ENCODE measurements at places on chromosomes 1 and 21.

- no peak for DNase-seq
These were observed 12.4 kb downstream of the LMOD1 start for GRCh38 chr1:201933840-201934430.

GRCh38 chr1:228706305-228706704, 29.0 kb upstream of the RHOU start:
- DNase-seq = no peak

GRCh38 chr1:158056498-158056897, 63.1 kb downstream of the KIRREL1 start:
- no peak for DNase-seq

DNA sequence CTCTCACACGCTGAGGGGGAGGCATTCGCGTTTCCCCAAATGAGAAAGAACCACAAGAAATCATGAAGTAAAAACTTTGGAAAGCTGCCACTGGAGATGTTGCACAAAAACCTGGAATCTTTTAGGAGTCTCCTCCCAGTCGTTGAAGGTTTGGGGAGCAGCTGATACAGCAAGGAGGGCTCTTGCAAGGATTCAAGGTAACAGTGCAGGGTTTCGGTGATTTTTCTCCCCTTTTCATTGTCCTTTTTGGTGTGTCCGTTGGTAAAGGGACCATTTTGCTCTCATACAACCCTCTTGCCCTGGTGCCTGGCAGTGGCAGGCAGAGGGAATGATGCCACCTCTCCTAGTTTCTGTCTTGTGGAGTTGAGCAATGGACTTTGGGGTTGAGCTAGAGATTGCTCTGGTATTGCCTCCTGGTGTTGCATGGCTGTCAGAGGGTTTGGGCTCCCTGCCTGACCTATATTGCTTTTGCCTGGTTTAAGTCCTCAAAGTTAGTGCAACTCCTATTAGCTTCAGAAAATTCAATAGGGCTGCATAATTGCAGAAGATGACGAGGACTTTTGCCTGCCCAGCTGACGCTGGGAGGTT, 872 bp downstream of the BRINP2 start:
- no peak for DNase-seq

- DNase-seq = peak; percentile 41
These were observed 68.0 kb upstream of the WDR26 start for GRCh38 chr1:224502459-224503160.

GRCh38 chr1:44790968-44791801, 3.2 kb upstream of the BEST4 start:
- DNase-seq = no peak

- peak; percentile 59 for DNase-seq
These were observed 2.0 kb downstream of the SCMH1 start for GRCh38 chr1:41239988-41240610.

- no peak for DNase-seq
These were observed 32.9 kb downstream of the FAM78B start for GRCh38 chr1:166133857-166134256.

- DNase-seq = no peak
These were observed 30.7 kb downstream of the GRHL3 start for GRCh38 chr1:24349891-24350290.

DNA sequence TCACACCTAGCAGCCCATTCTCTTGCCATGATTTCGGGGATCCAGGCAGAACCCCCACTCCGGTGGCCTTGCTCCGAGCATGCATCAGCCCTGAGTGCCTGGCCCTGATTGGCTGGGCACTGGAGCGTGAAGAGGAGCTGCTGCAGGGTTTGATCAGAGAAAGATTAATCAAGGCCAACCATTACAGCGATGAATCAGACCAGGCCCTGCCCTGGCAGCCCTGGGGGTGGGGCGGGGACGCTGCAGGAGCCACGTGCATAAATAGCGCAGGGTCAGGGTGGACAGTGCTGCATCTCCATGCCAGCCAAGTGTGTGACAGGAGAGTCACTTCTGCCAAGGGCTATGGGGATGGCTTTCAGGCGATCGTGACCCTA, 3.4 kb upstream of the FAM131C start:
- DNase-seq = no peak

- no peak for DNase-seq
These were observed 40.4 kb downstream of the TBX15 start for GRCh38 chr1:118947790-118948189.

DNA sequence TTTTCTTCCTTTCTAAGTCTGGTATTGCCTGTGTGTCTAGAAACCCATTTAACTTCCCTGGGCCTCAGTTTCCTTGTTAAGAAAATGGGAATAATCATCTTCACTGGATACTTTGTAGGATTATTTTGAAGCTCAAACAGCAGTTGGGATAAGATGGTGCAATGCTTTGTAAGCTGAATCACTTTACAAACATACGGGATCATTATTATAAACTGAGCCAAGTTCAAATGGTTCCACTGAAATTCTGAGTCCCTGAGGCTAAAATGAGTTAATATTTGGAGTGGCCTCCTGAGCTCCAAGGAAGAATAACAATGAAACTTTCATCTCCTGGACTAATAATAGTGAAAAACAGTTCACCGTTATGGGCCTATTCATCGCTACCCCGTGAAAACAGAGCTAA, 388.0 kb downstream of the PLPP3 start:
- no peak for DNase-seq

DNA sequence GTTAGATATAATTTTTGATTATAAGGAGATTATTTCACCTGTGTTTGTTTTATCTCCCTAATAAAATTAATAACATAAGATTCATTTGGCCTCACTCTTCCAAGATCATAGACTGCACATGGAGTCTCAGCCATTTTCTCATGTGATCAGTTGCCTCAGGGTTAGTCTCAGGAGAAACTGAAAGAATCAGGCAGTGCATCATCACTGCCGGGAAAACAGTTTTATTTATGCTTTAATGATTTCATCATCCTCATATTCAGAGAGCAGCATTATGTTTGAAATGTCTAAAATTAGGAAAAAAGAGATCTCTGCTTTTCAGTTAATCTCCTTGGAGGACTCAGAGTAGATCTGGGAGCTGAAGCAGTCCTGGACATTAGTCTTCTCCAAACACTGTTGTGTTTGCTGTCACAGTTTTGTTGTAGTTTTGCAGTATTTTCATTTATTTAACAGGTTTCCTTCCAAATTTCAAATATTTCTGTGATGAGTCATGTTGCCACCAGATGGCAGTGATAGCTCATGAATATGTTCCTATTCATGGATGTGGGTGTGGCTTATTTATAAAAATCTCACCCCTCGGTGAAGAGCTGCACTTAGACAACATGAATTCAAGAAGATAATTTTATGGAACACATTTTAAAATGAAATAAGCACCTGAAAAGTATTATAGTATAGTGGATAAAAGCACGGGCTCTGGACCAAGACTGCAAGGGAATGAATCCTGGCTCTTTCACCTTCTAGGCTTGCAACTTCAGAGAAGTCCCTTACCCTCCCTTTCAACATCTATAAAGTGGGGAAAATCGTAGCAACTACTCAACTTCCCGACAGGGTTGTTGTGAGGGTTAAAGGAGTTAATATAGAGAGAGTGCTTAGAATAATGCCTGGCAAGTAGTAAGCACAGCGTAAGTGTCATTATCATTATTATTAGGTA, 31.2 kb downstream of the CHD1L start:
- peak; percentile 58 for DNase-seq

DNA sequence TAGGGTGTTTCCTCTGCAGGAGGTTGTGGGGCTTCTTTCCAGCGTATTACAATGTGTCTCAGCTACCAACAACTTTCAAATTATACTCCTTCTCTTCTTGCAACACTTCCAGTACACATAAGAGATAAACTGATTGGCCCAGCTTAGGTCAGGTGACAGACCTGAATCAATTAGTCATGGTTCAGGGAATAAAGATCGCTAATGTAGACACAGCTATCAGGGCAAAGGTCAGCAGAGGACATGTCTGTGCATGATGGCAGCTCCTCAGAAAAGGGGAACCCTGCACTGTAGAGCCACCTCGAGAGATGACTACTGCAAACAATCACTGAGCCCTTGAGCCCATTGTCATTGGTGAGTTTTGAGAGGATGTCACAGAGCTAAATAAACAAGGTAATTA, 36.8 kb upstream of the PKN2 start:
- DNase-seq = peak; percentile 30

DNA sequence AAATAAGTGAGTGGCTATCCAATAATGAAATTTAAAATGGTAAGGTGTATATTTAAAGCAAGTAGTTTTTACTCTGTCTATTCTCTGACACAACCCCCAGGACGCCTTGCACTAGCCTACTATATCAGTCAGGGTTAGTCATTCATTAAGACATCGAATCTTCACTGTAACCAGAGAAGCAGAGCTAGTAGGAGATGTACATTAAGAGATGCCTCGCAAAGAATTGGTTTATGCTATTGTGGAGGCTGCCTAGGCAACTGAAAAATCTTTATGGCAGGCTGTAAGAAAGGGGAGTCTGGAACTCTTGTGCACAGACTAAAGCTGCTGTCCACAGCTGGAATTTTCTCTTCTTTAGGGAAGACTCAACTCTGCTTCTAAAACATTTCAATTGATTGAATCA, 28.8 kb downstream of the NTNG1 start:
- no peak for DNase-seq

DNA sequence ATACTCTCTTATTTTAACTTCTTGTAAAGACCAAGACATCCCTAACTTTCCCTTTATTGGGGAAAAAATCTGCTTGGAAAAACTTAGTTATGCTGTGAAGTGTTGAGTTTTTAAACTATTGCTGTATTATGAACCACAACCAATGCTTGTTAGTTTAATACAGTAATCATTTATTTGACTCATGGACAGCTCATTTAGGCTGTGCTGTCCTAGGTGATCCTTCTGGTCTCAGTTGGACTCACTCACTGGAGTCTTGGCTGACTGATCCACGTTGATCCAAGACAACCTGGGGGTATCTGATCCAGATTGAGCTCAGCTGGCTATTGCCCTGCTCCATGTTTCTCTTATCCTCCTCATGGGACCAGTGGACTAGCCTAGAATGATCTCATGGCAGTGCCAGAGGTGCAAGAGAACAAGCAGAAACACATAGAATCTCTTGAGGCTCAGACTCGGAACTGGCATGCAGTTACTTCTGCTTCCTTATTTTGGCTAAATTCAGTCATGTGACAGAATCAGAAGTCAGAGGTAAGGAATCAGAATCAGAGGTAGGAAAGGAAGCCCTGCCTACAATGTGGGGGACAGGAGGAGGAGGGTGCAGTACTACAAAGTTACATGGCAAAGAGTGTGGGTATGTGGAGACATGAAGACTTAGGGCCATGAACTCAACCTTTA, 156.5 kb downstream of the FGGY start:
- DNase-seq = no peak

DNA sequence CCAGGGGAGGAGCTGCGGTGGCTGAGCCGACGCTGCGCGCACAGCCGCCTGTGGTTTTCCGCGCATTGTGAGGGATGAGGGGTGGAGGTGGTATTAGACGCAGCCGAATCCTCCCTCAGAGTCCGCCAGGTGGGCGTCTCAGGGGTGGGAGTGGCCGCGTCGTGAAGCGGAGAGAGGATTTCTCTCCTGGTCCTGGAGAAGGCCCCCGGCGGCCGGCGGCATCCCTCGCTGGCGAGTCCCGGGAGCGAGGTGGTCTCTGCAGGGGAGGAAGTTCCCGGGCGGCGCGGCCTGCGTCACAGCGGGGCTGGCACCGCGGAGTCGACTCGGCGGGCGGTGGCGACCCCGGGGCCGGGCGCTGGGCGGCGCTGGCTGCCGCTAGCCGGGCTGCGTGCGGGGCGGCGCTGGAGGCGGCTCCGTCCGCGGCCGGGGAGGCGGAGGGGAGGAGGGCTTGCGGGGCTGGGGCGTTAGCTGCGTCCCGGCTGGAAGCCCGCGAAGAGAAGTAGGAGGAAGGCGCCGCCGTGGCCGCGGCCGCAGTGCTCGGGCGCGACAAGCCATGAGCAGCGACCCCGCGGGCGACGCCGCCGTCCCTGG, at the start of gene LRRC8C:
Gene LRRC8C, plus strand, starts transcription at position 464 of the 591 bp plus-strand sequence. CDS start 53,354 bp downstream, outside the sequence.
- DNase-seq = peak; percentile 65

DNA sequence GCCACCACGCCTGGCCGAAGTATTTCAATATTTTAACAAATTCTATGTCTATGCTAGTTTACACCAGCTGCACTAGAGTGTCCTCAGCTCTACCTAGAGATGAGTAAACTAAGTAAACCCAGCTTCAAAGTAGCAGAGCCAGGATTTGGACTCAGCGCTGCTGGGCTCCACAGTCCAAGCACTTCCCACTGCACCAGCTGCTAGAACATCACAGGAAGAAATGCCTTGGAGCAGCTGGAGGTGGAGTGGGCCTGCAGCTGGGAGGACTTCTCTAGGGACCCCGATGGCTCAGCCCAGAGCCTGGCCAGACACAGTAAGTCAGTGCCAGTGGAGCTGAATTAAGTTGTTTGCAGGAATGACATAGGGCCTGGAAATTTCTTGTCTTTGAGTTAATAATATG, 10.2 kb upstream of the SMIM12 start:
- DNase-seq = no peak

DNA sequence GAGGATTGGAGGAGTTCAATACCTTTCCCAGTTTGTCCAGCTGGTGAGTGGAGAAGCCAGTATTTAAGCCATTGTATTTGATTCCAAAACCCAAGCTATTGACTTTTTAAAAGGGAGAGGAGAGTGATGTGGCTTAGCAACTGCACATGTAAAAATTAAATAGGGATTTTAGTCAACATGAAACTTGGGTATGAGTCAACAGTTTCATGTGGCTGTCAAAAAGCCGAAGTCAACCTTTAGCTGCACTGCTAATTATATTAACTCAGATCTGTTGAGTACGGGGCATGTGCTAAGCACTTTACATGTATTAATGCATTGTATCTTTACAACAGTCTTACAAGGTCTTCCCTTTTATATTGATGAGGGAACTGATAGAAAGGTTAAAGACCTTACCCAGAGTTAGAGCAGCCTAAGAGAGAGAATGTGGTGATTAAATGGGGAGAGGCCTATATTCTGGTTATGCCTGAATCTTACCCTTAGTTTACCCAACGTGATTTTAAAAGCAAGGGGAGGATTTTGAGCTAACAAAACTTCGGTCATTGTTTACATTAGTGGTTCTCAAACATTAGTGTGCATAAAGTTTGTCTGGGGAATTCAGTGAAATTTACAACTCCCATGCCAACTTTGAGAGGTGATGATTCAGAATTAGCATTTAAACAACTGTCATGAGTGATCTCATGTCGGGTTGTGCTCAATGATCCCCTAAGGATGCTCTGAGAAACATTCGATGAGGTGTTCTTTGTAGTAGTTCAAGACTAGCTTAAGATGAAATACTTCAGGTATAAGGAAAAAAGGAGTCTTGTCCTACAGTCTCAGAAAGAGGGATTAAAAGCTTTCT, 6.9 kb upstream of the SLC35F3 start:
- DNase-seq = no peak
